ENCODE measurements at places on chromosomes 6 and 20.

- no peak for DNase-seq
Observed at GRCh38 chr6:24195836-24196597, 70.0 kb downstream of the NRSN1 start.

- no peak for DNase-seq
Observed at GRCh38 chr6:4359108-4359730, 223.8 kb upstream of the ECI2 start.

GRCh38 chr6:132052096-132052495 lies 100.9 kb upstream of the CCN2 start:
- DNase-seq: no peak

- DNase-seq: no peak
Observed at GRCh38 chr6:1449896-1450295, 60.5 kb downstream of the FOXF2 start.

DNA sequence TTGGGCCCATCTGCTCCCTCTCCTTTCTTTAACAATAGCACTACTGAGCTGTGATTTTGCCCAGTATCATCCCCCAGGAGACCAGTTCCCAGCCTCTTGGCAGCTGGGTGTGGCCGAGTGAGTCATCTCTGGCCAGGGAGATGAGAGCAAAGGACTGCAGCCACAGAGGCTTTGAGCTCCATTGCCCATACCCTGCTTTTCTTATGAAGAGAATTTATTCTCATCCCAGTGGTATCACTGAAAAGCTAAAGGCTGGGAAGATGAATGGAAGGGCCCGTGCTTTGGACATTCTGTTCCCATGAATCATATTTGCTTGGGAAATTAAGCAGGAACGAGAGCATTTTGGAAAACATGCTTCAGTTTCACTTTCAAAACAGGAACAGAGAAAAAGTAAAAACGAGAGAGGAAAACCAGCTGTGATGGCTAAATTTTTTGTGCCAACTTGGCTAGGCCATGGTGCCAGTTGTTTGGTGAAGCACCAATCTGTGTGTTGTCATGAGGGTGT lies 14.9 kb downstream of the CST3 start:
- no peak for DNase-seq

DNA sequence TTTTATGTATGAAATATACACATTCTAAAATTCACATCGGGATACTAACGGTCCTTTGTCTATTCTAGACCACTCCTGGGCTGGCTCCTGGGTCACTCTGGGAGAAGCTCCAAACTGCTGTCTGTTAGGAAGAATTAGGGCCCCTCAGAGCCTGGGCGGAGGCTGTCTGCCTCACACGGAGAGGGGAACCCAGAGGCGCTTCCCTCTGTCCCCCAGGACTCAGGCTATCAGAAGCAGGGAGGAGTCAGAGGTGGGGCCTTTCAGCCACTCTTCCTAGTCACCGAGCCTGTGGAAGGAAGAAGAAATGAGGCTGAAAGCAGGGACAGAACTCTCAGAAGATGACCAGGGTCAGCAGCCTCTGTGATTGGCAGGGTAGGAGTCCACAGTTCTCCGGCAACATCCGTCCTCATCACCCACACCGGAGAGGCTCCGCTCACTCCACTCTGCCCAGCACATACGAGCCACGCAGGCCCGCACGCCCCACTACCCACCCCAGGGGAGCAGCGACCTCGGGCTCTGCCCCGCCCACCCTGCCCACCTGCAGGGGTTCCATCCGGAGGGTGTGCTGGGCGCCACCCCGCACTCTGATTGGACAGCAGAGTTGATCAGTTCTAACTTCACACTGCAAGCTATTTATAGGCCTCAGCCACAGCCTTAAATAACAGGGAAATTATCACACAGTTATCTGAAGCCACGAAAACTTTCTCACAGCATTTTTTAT lies 182.1 kb upstream of the AFDN start:
- DNase-seq: no peak

GRCh38 chr6:30135757-30136156 lies at the start of gene TRIM40:
Gene TRIM40 (plus strand): TSS chr6:30136140. CDS start chr6:30137037, 897 bp downstream.
- no peak for DNase-seq

DNA sequence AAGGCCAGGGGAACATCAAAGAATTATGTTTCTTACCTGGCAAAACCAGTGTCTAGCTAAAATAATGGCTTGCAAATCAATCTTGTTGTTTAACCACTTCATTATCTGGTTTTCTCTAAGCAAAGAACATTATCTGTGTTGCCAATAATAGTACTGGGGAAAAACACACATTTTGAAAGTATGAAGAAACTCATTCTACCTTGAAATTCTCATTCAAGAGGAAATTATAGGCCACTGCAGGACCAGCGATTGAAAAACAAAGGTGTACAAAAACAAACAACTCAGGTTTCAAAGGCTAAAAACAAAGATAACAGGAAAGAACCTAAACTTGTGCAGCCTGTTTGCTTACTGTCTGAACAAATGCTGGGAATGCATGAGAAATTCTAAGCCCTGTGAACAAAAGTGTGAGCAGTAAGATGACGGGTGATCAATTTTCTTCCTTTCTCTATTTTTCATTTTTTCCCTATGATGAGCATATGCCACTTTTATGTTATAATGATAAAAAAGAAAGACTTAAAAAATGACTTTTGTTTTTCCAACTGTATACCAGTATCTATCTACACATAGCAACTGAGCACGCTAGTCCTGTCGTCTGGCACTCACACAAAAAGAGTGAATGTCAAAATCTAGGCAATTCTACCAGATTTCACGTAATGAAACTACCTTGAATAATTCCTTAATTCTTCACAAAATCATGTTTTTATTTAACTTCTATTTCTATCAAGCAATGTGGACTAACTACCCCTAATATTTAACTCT lies 117.9 kb downstream of the SGK1 start:
- no peak for DNase-seq

GRCh38 chr6:112592159-112592558 lies 245.0 kb downstream of the RFPL4B start:
- DNase-seq: no peak

DNA sequence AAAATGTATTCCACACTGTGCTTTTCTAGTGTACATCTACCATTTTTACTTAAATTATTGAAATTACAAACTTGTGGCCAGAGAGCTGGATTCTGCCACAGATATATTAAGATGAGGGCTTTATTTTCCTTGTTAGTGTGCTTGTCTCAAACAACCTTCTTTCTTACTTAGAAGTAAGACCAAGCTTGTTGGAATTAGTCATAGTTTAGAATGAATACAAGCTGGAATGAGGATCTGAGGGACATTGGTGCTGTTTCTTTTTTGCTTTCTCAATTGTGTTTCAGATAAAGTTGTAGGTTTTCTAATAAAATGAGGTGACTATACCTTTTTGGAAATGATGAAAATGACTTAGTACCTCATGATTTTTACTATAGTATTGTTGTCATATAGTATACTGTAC lies 40.3 kb downstream of the UBR2 start:
- no peak for DNase-seq

- no peak for DNase-seq
Observed at GRCh38 chr20:50394569-50394968, 115.6 kb upstream of the PTPN1 start.

- DNase-seq: peak; percentile 82
Observed at GRCh38 chr6:116370760-116371119, at the start of gene DSE. Gene DSE (plus strand): TSS chr6:116370947. CDS start chr6:116399251, 28,304 bp downstream.

- no peak for DNase-seq
Observed at GRCh38 chr6:106666282-106667021, 37.1 kb downstream of the QRSL1 start.

- DNase-seq: no peak
Observed at GRCh38 chr6:79993911-79994309, 10.5 kb upstream of the TTK start.

DNA sequence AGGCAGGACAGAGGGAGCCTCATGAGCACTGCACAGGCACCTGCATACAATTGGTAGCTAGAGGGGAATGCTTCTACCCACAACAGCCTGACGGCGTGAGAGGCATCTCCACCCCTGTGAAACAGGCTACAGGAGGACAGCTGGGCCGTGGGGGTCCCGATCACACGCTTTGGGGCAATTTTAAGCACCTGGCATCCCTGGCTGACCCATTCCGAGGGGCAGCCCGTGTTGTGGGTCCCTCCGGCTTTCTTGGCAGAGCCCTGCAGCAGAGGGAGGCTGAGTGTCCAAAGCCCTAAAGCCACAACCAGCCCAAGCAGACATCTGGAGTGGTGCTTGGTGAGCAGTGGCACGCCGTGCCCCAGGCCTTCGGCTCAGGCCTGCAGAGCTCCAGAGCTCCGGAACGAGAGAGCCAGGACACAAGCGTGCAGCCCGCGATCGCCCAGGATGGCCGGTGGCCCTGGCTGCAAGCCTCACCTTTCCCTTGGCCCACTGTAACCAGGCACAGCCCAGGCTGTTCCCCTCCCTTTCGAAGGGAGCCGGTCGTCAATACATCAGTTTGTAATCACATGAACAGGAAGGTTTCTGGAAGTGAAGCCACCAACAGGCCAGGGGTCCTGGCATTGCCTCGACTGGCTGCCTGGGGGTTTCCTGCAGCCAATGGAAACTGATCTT lies 81.4 kb downstream of the DLL1 start:
- no peak for DNase-seq

DNA sequence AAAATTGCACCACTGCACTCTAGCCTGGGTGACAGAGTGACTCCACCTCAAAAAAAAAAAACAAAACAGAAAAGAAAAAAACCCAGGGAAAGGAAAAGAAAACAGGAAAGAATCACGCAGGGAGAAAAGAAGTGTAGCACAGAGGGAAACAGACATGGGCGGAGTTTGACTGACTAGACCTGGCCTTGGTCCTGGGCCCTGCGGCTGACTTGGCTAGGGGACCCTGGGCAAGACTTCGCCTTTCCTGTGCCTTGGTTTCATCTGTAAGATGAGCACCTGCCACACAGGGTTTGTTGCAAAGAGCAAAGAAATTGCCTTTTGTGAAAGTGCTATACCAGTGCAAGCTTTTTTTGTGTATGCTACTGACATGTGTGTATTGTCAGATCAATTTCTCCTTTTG lies 71.3 kb upstream of the KCNG1 start:
- no peak for DNase-seq

Measured in activated CD4-positive, alpha-beta T cell treated with anti-CD3 and anti-CD28 coated beads, Interleukin-2, amount 10 ng/mL, durations not matched to agents 24 days and 14 days (primary cell).